ENCODE measurements at places on chromosomes 5 and 9. TPM values are rescaled to one million over a fixed set of nuclear protein-coding genes. Genes with fewer than 3 reads are reported as not detected.

The PARP8 gene
- total RNA-seq, result 184 TPM

The PLAC8L1 gene
- 0.58 TPM for total RNA-seq

DNA sequence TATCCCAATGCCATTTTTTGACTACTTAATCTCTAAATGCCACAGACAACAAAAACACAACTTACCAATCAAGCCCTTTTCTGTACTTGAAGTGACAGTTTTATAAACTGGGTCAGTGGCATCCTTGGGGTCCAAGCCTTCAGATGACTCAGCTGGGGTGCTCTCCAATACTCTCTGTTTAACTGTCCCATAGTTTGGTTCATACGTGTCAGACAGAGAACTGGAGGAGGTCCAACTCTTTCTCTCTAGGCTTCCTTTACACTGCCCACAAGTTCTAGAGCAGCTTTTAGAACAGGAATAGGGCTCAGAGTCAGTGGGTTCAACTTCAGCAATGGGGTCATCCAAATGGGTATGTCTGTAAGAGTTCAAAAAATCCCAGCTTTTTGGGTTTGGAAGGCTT, 166.9 kb downstream of the CDC42SE2 start:
- no peak for DNase-seq

DNA sequence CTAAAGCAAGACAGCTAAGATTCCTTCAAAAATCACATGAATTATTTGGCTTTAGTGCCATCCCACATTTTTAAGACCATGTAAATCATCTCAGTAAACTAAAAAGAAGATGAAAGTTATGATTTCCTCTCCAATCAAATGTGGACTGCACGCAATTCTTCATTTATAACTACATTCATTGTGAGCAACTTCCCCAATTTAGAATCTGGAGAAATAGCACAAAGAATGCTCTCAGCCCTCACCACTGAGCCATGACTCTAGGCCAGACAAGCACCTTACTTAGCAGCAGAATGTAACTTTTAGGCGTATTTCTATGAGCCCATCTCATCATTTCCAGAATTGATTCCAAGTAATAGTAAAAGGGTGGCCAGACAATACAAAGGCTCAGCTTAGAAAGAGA, 616.6 kb downstream of the TLE1 start:
- DNase-seq, result no peak

DNA sequence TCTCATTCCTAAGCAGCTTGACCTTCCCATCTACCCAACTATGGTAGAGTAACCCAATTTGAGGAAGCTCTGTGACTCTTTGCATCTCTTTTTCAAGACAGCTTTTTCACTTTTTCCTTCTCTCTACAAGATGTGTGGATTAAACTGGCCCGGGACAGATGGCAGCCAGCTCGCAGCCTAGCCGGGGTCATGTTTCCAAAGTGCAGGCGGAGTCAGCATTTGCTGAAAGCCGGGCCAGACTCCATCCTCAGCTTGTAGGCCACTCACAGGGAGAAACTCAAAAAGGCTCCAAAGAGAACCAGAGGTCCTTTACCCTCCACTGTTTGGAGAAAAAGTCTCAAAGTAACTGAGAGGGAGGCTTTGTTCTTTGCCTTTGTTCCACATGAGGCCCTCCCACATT, 286.8 kb upstream of the PANK3 start:
- DNase-seq, result no peak

DNA sequence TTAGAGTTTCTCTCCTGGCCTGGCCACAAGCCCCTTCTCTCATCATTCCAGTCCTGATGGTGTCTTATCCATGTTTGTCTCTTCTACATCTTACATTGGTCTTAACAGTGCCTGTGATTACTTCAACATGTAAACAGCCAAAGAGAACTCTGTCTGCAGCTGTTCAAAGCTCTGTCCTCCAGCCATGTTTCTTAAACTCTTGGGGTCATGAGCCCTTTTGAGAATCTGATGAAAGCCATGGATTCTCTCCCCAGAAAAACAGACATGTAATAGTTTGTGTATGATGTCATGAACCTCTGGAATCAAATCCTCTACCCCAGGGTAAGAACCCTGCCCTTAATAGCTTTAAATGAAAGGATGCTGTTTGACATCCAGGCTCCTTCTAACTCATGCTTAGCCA, 30.1 kb downstream of the MAMDC2 start:
- no peak for DNase-seq

The GMCL2 gene
- not detected for total RNA-seq

The FBP1 gene
- 9.2 TPM for total RNA-seq
